ENCODE measurements at places on chromosomes 1 and 21.

DNA sequence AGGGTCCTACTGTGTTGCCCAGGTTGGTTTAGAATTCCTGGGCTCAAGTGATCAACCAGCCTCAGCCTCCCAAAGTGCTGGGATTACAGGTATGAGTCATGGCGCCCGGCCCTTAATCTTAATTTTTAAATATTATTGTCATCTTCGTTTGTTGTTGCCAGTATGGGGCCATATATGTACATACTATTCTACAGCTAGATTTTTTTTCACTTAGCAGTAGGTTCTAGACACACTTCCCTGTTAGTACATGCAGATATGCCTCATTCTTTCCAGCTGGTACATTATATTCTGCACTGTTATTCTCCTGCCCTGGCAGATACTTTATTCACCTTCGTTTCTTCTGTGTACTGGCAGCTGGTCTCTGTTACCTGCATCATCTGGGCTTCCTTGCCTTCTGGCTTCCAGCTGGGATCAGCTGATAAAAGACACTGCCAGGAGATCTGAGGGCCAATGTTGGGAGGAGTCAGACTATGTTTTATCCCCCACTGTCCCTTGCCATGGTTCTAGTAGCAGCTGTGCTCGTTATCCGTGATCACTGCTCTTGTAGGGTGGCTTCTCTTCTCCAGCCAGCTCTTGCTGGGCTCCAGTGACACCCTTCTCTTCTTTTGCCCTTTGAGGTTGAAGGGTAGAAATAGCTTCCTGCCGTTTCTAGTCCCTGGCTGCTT is 24.7 kb downstream of the ST3GAL3 start:
- DNase-seq, result no peak

- DNase-seq, result no peak
Measured at GRCh38 chr21:36551321-36551720, 71.4 kb upstream of the CLDN14 start.

DNA sequence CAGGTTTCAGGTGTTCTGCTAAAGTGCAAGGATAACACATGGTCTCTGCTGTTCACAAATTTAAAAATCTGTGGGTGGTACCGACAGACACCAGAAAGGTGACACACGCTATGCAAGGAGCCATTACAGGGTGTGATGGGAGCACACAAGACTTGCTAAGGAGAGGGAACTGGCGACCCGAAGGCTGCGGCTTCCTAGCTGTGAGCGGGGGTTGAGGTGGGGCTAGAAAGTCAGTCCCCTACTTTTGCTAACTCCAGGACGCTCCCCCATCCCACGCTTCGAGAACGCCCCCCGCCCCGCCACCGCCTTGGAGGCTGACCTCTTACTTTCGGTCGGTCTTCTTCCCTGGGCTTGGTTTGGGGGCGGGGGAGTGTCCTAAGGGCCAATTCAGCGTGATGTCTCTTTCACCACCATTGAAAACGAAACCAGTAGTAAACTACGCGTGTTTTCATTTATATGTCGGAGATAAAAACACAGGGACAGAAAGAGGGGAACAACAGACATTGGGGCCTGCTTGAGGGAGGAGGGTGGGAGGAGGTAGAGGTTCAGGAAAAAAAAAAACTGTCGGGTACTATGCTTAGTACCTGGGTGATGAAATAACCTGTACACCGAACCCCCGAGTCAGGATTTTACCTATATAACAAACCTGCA is 1.1 kb downstream of the CKS1B start:
- peak; percentile 58 for DNase-seq

DNA sequence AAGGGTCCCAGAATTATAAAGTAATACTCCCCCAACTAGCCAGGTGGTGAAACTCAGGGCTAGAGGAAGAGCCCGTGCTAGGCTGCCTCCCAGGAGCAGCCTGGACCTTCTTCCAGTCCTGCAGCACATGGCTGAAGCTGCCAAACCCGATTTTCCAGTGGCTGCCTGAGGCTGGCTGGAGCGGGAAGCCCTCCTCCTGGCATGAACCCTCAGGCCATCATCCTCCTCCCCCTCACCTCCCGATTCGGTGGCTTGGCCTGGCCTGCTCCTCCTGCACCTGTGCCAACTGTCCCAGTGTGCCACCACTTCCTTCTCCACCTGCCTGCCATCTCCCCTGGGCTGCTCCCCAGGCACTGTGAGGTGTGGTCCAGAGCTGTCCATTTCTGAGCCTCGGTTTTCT is 3.0 kb upstream of the TSPAN1 start:
- peak; percentile 61 for DNase-seq

DNA sequence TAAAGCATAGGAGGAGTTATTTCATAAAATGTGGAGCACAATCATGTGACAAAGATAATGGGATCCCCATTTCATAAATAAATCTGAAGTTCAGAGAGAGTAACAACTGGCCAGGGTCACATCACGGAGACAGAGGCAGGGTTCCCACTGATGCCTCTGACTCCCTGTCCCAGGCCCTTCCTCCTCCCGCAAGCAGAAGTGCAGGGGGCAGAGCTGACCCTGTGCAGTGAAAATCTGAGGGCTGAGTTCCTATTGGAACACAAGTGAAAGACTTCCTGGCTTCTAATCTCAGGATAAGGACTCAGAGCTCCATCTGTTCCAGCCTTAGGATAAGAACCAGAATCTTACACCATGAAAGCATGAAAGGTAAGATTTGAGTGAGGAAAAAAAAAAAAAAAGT is 22.0 kb downstream of the SELL start:
- no peak for DNase-seq

DNA sequence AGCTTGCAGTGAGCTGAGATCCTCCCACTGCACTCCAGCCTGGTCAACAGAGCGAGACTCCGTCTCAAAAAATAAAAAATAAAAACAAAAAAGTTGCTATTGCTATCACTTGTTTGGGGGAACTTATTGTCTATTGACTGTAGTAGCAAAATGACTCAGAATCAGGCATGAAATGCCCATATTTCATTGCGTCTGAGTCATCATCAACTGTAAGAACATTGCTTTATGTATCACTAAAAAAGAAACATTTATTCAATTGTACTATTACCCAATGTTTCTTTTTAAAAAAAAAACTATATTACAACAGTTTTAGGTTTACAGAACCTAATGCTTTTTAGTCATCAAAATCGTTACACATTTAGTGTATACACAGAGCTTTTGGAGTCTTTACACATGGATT is 91.0 kb upstream of the FMN2 start:
- no peak for DNase-seq

- DNase-seq, result no peak
Measured at GRCh38 chr1:39431927-39432326, 59.5 kb upstream of the BMP8A start.

DNA sequence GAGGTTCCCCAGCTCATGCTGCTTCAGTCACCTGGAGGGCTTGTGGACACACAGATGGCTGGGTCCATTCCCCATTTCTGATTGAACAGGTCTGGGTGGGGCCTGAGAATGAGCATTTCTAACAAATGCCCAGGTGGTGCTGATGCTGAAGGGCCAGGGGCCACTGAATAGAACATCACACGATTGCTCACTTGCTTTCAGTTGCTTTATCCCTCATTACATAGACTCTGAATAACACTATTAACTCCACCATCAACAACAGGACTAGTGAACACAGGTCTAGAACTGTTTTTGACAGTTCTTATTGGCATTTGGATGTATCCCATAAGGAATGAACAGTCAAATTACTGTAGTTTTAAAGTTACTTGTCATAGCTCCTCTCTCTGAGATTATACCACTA is 12.1 kb downstream of the TRAPPC10 start:
- DNase-seq, result no peak

DNA sequence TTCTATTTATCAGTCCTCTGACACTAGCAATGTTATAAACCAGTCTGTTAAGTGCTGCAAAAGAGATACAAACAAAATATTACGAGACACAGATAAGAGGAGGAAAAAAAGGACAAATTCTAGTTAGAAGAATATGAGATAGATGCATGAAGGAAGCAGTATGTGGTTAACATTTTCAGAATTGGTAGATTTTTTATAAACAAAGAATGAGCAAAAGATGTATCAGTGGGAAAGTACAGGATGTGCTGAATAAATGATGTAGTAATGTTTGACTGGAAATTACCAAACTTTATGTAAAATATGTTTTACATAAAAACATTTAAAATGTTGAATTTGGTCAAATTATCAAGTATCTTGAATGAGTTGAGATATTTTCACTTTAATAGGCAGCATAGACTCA is 574.2 kb downstream of the NUF2 start:
- DNase-seq, result no peak

- no peak for DNase-seq
Measured at GRCh38 chr1:111221633-111222291, 5.8 kb upstream of the CHI3L2 start.

Data from H7 (cell line).